Gastrocnemius medialis (tissue), 4 donors: ENCODE measurements at places on chromosomes 2 and 18.

DNA sequence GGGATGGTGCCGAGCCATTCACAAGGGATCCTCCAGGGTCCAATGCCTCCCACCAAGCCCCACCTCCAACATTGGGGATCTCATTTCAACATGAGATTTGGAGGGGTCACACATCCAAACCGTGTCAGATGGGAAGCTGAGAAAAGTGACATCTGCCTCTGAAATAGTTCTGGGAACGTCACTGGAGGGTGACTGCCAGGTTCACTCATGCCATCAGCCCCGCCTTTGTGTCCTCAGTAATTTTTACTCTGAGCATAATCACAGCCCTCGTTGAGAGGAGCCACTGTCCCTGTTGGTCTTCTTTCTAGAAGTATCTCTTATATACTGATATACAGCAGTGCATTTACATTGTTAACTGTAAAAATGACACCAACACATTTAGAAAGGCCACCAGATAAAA lies 67.4 kb downstream of the KLHL29 start:
- H3K36me3 ChIP-seq: no peaks in the 10 kb centered on the region
- no peak for DNase-seq
- H3K27me3 ChIP-seq: no peaks in the 10 kb centered on the region
- no peak overlapping the region for H3K27ac ChIP-seq
- peaks cover 4% of the 10 kb centered on the region for H3K4me1 ChIP-seq

DNA sequence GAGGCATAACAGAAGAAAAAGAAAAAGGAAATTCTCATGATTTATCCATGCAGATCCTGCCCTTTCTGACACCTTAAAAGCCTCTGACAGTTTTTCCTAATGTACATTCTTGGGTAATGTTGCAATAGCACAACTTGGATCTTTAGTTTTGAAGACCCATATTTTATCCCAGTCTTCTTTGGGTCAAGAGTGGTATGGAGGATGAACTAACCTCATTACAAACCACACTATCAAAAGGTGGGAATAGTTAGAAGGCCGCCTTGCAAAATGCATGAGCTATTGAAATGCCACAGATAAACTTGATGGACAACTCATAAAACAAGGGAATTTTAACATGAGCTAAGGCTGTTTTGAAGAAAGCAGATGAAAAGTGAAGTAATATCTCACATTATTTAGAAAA lies 1479.8 kb upstream of the ACVR2A start:
- no peaks in the 10 kb centered on the region for H3K27me3 ChIP-seq
- DNase-seq: no peak
- H3K27ac ChIP-seq: no peak overlapping the region
- H3K4me3 ChIP-seq: no peak overlapping the region

DNA sequence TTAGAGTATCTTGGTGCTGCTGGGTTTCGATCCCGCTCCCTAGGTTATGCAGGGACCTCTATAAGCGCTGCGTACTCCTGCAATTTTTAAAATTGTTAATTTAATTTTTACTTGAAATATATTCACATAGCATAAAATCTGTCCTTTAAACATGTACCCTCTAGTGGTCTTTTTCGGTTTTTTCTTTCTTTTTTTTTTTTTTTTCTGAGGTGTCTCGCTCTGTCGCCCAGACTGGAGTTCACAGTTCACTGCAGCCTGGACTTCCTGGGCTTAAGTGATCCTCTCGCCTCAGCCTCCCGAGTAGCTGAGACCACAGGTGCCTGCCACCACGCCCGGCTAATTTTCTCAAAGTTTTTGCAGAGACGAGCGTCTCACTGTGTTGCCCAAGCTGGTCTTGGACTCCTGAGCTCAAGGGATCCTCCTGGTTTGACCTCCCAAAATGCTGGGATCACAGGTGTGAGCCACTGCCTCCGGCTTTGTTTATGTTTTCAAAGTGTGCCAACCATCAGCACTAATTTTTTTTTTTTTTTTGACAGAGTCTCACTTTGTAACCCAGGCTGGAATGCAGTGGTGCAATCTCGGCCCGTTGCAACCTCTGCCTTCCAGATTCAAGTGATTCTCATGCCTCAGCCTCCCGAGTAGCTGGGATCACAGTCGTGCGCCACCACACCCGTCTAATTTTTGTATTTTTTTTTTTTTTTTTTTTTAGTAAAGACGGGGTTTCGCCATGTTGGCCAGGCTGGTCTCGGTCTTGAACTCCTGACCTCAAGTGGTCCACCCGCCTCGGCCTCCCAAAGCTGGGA lies 585 bp upstream of the MOB1A start:
- no peaks in the 10 kb centered on the region for H3K36me3 ChIP-seq
- H3K27me3 ChIP-seq: no peaks in the 10 kb centered on the region
- peak overlapping the region; percentile 89 for H3K4me3 ChIP-seq
- peaks cover 26% of the 10 kb centered on the region for H3K4me1 ChIP-seq
- no peak for DNase-seq
- H3K27ac ChIP-seq: peak overlapping the region; percentile 84

GRCh38 chr2:219497495-219498279 lies 1.0 kb upstream of the GMPPA start:
- peaks cover 46% of the 10 kb centered on the region for H3K4me1 ChIP-seq
- no peaks in the 10 kb centered on the region for H3K27me3 ChIP-seq
- peak overlapping the region; percentile 78 for H3K4me3 ChIP-seq

- no peaks in the 10 kb centered on the region for H3K27me3 ChIP-seq
- no peaks in the 10 kb centered on the region for H3K4me1 ChIP-seq
- no peak for DNase-seq
- H3K4me3 ChIP-seq: no peak overlapping the region
- H3K27ac ChIP-seq: no peak overlapping the region
Observed at GRCh38 chr2:132909427-132909826, 239.4 kb upstream of the LYPD1 start.

GRCh38 chr2:233489666-233490065 lies 76.9 kb downstream of the USP40 start:
- no peak overlapping the region for H3K27ac ChIP-seq
- H3K4me3 ChIP-seq: no peak overlapping the region
- H3K36me3 ChIP-seq: peaks cover 94% of the 10 kb centered on the region
- H3K4me1 ChIP-seq: no peaks in the 10 kb centered on the region

DNA sequence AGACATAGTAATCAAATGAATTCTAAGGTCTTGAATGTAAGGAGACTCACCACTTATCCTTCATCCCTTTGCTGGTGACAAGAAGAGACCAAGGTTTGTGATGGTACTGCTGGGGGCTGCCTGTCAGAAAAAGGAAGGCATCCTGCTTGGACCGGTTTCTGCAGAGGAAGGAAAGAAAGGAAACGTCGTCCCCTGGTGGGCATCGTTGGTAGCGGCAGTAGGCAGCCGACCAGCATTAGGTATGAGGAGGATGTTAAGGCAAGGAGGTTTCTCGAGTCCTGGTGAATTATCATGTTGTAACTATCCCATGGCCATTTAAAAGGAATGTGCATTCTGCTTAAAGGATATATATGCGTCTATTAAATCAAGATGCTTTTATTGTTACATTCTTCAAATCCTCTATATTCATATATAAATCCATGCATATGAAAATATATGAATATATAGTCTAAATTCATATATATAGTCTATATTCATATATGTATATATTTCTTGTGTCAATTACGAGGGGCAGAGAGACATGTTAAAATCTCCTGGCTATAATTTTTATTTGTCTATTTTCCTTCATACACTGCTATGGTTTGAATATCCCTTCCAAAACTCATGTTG lies 94.4 kb upstream of the TGFA start:
- H3K4me1 ChIP-seq: no peaks in the 10 kb centered on the region
- DNase-seq: no peak
- H3K27ac ChIP-seq: no peak overlapping the region
- H3K4me3 ChIP-seq: no peak overlapping the region

GRCh38 chr2:148594216-148594615 lies 50.3 kb upstream of the EPC2 start:
- no peaks in the 10 kb centered on the region for H3K4me1 ChIP-seq
- no peaks in the 10 kb centered on the region for H3K27me3 ChIP-seq
- H3K4me3 ChIP-seq: no peak overlapping the region
- DNase-seq: no peak
- H3K27ac ChIP-seq: no peak overlapping the region

DNA sequence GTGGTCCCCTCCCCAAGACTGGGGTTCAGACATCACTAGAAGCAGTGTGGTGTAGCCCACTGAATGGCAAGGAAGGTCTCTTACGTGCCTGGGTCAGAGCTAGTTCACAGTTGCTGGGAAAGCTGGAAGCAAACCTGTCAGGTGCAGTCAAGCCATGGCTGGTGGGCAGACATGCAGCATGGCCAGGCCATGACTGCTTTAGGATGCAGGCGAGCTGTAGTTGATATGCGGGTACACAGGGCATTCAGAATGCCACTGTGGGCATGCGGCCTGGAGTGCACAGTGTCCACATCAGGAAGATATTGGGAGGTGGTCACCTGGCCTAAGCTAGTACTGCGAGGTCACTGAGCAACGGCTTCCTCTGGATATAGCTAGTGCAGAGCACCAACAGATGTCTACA lies 11.8 kb upstream of the SLC9A4 start:
- no peak overlapping the region for H3K27ac ChIP-seq
- H3K4me3 ChIP-seq: no peak overlapping the region
- no peaks in the 10 kb centered on the region for H3K36me3 ChIP-seq
- no peaks in the 10 kb centered on the region for H3K4me1 ChIP-seq
- H3K27me3 ChIP-seq: no peaks in the 10 kb centered on the region

- no peaks in the 10 kb centered on the region for H3K4me1 ChIP-seq
- H3K27me3 ChIP-seq: no peaks in the 10 kb centered on the region
- peak; percentile 56 for DNase-seq
- no peak overlapping the region for H3K4me3 ChIP-seq
Observed at GRCh38 chr2:20501974-20502373, 55.1 kb downstream of the RHOB start.

- no peaks in the 10 kb centered on the region for H3K27me3 ChIP-seq
- no peaks in the 10 kb centered on the region for H3K4me1 ChIP-seq
- no peak for DNase-seq
Observed at GRCh38 chr2:174788291-174788929, 24.1 kb upstream of the CHRNA1 start.
